Ammon's horn (tissue), 1 donor: ENCODE measurements at places on chromosomes 4 and X.
A peak's percentile ranks its signal among the peaks of the same experiment; 100 is the strongest.

GRCh38 chrX:132044953-132045352 lies 21.9 kb downstream of the STK26 start:
- DNase-seq, result no peak

GRCh38 chrX:131675596-131676194 lies 131.8 kb downstream of the OR13H1 start:
- no peak for DNase-seq

- peak; percentile 94 for DNase-seq
These were observed 37.5 kb downstream of the NLGN3 start for GRCh38 chrX:71181910-71182799.

- no peak for DNase-seq
These were observed 7.2 kb upstream of the LEF1 start for GRCh38 chr4:108175966-108176365.

GRCh38 chr4:31548021-31548420 lies 827.9 kb downstream of the PCDH7 start:
- DNase-seq, result no peak

DNA sequence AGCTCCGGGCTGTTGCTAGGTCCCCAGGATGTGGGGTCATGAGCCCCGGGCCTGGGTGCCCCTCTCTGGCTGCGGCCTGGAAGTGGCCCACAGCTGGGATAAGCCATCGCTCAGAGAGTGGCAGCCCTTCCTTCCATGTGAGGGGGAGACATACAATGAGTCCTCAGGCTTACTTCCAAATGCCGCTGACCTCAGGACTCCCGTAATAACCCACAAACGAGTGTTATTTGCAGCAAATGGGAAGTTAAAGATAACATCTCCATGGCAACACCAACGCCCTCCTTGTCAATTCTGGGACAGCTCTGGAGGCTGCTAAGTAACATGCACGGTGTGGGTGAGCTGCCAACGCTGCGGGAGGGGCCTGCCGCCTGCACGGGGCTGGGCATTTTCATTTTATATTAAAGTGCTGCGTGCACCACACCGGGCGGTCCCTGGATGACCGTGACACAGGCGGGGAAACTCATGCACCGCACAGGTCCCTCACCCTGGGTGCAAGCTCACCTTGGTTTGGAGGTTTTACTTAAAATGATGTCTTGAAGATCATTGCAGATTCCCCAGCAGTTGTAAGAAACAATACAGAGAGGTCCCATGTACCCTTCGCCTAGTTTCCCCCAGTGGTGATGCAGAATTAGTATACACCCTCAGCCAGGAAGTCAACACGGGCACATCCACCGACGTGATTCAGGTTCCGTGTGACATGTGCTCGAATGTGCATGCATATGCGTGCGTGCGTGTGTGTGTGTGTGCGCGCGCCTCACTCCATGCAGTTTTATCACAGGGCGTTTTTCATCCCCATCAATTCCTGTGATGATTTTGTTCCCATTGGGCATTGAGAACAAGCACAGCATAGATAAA lies 79.4 kb downstream of the ABLIM2 start:
- DNase-seq, result peak; percentile 68

- peak; percentile 7 for DNase-seq
These were observed 119.1 kb upstream of the OTUD4 start for GRCh38 chr4:145299380-145300076.

GRCh38 chr4:56643596-56643995 lies 37.5 kb downstream of the HOPX start:
- DNase-seq, result no peak

DNA sequence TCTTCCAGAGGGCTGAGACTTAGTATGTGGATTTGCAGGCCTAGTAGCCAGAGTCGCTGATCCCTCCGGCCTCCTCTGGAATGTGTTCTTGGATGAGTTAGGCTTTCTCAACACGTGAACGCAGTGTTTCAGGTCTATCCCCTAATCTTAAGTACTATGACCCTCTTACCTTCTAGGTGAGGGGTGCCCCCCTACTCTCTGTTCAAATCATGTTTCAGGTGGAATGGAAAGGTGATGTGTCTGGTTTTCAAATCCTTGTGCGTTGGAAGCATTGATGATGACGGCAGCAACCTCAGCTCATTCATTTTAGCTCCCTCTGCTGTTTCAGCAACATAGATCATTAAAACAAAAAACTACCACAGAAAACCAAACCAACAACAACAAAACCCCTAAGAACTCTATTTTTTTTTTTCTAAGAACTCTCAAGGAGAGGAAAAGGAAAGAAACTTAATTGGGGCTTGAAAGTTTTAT lies 56.4 kb downstream of the RWDD4 start:
- peak; percentile 48 for DNase-seq

DNA sequence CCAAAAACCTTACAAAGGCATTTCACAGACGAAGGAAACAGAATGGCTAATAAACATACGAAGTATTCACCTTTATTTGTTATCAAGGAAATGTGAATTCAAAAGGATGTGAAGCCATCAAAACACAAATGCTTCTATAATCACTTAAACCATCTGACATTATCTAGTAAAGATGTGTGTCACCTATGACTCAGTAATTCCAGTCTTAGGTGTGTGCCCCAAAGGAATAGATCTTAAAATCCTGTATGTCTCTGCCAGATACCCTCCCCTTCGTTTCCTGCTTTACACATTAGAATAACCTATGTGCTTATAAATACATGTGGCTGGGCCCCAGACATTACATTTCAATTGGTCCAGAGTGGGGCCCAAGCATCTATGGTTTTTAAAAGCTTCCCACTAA lies 41.8 kb upstream of the CEP135 start:
- DNase-seq, result no peak

GRCh38 chrX:78710171-78710570 lies 37.3 kb upstream of the LPAR4 start:
- DNase-seq, result no peak

GRCh38 chr4:134905061-134905460 lies 703.5 kb upstream of the PABPC4L start:
- DNase-seq, result no peak

DNA sequence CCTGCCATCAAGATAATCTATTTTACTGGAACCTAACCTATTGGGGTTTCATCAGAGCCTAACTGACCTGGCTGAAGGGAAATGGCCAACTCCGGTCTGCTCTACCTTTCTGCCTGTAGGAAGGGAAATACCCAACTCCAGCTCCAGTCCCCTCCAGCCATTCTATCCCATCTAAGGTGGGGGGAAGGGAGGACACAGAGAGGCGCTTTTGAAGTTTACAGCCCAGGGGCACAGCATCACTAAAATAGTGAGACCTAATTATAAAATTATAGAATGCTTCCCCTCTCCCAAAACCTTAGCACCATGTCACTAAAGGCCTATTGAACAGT lies 27.8 kb upstream of the ACSL4 start:
- no peak for DNase-seq

GRCh38 chr4:19945979-19946380 lies 305.7 kb upstream of the SLIT2 start:
- no peak for DNase-seq

DNA sequence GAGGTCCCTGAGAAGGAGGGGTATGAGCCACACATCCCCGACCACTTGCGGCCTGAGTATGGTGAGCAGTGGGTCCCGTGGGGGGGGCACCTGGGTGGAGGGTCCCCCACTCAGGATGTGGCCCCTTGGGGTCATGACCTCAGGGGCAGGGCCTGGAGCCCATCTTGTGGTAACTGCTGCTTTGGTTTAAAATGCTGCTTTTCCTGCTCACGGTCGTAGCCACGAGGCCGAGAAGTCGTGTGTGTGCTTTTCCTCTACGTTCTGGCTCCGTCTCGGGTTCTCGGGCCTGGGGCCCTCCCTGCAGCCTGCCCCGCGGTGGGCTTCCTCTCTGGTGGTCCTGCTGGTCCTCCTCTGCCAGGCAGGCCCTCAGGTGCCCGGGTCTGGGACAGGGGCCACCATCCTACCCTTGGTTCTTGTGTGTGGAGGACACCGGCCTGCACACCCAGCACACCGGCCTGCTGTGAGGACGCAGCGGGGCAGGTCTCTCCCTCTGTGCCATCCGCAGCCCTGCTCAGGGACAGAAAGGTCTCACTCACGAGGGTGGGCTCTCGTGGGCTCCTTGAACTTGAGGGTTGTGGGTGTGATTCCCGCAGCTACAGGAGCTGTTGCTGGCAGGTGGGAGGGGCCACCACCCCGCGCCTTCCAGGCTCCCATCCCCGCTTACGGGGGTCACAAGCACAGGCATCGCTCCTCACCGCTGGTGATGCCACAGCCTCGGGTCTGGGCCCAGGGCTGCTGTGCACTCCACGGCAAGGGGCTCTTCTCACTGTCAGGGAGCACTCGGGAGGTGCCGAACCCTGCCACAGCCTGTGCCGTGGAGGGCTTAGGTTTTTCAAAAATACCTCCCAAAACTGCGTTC lies 19.6 kb downstream of the UVSSA start:
- no peak for DNase-seq

GRCh38 chr4:185522451-185522850 lies 12.9 kb downstream of the PDLIM3 start:
- DNase-seq, result no peak

DNA sequence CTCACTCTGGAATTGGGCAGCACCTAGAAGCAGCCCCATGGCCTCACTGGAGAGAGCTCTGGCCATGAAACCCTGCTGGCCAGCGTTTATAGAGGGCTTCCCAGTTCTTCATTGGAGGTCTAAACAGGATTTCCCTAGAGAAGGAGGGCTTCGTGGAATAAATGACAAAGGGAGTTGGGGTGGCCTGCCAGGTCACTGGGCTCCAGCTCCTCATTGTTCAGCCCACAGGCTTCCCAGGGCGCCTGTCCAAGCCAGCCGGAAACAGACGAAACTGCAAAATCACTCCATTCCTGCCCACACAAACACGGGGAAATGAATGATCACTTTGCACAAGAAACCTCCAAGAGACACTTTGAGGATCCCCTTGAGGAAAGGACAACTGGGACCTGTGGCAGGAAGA lies 189.7 kb downstream of the TSPAN5 start:
- peak; percentile 67 for DNase-seq

DNA sequence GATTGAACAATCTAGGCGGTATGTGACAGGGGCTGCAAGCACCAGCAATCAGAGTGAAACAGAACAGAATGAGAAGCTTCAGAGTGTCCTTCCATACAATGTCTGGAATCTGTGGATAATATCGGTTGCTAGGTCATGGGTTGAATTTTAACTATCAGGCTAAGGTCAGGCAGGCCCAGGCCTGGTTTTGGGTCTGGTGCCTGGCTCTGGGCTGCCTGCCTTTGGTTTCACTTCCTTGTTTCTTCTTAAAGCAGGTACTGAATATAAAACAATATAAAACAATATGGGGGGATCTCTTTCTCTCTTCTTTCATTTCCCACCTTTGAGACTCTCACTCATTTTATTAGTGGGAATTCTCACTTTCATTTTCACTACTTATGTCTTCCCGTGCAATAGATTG lies 962.0 kb downstream of the CCSER1 start:
- no peak for DNase-seq

- no peak for DNase-seq
These were observed 62.5 kb downstream of the WFS1 start for GRCh38 chr4:6332042-6332668.

- no peak for DNase-seq
These were observed 19.7 kb downstream of the QDPR start for GRCh38 chr4:17492058-17492741.

DNA sequence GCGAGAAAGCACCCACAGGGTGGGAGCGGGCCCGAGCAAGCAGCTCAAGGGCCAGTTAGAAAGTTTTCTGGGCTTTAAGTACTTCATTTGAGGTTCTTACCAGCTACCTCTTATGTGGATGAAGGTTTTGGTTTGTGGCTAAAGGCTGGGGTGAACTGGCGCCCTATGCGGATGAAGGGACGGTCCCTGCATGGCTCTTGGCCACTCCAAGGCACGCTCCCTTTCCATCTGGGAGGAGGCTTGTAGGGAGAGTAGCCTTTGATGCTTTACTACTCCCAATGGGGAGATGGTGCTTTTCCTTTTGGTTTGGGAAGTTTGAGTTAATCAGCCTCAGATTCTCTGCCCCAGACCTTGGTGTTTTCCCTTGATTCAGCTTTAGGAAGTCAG lies 17.7 kb downstream of the MRFAP1 start:
- DNase-seq, result no peak

GRCh38 chrX:150337536-150337935 lies 25.6 kb upstream of the MAMLD1 start:
- DNase-seq, result no peak

DNA sequence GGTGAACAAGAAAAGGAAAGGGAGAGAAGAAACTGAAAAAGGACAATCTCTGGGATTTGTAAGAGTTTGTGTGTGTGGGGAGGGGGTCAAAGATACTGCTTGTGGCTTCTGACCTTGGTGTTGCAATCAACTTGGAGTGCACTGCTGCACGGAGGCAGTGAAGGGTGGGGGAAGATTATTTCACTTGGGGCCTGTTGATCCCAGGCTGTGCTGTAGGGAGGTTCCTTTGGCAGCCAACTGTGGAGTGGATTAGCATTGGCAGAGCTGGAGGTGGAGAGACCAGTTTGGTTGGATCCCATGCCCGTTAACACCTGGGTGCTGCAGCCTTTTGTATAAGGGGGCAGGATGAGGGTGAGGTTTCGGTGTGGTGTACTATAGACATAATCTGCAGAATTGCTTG lies 38.2 kb downstream of the AFF1 start:
- DNase-seq, result no peak

DNA sequence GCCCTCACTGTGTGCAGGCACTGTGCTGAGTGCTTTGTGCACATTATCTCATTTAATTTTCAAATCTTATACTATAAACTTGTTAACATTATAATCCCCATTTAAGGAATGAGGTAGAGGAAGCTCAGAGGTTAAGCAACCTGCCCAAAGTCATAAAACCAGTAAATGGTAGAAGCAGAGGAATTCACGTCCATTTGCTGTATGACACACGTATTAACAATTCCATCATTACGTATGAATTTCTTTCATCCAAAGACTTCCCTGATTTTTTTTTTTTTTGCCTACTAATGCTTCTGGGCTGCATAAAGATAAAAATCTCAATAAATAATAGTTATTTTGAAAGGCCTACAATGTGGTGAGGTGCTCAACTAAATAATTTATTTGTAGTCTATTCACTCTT lies 64.5 kb upstream of the H2AZ1 start:
- DNase-seq, result no peak

DNA sequence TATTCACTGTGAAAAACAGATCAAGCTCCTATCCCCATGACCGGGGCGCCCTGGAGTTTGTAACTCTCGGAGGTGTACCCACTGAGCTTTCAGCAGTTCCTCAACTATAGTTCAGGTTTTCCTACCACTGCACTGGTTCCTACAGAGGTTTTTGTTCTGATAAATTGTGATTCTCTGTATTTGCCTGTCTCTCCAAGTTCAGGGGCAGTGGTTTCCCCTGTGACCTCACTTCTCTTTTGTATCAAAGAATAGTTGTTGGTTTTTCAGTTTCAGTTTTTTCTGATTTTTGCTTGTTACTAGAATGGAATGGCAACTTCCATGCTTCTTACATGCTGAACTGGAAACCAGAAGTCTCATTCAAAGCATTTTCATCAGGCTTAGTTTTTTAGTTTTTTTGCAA lies 56.8 kb upstream of the PLS3 start:
- DNase-seq, result no peak

GRCh38 chr4:38065900-38066299 lies 105.7 kb downstream of the PTTG2 start:
- no peak for DNase-seq

DNA sequence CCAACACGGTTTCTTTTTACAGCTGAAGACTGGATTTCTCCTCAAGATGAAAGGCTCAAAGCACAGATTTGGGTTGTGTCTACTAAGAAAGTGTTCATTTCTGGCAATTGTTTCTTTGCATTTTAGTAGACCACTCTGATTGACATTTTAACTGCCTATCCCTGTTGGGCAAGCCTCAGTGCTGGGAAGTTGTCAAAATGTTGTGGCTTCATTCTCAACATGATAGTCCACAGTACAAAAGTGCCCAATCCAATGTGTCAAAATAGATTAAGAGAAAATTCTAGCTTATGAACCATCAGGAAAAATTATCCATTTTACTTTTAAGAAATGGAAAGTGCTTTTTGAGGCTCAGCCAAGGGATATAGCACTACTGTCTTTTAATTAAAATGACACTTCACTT lies 323.9 kb upstream of the PRPS2 start:
- DNase-seq, result no peak
